ENCODE measurements at places on chromosomes 5 and 9.

DNA sequence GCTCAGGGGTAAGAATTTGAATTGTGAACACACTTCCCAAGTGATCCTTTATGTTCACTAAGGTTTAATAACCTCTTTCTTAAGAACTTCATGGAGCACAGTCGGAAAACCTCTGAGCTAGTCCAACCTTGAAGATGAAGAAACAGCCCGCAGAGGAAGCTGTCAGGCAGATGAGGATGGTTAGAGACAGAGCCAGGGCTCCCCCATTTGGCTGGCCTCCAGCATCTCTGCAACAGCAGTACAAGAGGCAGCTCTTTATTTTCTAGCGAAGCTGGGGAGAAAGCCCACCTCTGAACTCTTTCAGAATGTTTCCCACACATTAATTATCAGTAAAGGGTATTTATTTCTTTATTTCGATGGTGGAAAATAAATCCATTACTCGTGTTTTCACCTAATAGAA lies 350.8 kb downstream of the DMRT2 start:
- no peak for DNase-seq

- no peak for DNase-seq
These were observed 55.2 kb downstream of the NMUR2 start for GRCh38 chr5:152349683-152350526.

- no peak for DNase-seq
These were observed 44.7 kb upstream of the GABRP start for GRCh38 chr5:170738840-170739239.

DNA sequence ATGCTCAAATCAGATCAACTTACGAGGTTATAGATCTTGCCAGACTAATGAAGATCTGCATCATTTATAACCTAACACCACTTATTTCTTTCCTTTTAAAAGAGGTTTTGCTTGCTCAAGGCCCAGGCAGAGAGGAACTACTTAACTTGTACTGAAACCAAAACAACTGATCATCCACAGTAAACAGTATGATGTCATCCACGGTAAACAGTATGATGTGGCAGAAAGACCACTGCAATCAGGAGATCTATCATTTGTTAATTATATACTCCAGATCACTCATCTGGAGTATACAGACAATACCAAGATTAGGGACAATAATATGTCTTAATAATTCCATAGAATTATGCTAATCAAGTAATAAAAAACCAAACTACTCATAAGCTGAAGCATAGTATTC lies 116.8 kb downstream of the ADAMTS6 start:
- DNase-seq: no peak

- no peak for DNase-seq
These were observed 476.6 kb upstream of the SGCD start for GRCh38 chr5:155850370-155850769.

DNA sequence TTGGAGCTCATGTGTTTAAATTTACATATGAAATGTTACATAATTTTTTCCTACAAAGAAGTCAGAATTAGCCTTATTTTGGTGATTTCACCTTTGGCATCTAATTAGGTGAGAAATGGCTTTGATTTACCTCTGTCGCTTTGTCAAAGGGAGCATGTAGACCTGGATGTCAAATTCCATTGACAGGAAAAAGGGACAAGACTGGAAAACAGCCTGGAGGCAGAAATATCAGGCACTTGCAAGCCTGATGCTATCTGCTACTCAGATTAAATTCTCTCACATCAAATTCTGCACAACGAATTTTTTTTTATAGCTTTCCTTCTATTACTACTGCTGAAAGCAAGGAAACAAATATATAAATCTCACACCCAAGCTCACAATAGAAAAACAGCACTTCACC lies 54.1 kb upstream of the CTNND2 start:
- DNase-seq: no peak

DNA sequence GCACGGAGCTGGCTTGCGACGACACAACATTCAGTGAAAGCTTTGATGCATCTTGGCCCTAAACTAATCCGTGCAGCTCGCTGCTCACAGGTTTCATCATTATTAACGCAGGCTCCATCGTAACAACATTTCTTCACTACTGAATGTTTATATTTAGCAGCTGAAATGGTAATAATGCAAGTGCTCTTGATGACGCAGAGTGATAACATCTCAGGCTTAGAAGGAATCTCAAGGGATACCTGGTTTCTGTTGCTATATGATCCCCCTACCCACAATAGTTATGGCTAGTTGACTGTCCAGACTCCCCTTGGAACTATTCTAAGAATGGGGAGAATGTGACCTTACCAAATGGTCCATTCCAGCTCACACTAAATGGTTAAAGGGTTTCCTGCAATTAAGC lies 36.2 kb downstream of the C5 start:
- DNase-seq: no peak

- no peak for DNase-seq
These were observed 8.5 kb upstream of the PPIC start for GRCh38 chr5:123044926-123045617.

DNA sequence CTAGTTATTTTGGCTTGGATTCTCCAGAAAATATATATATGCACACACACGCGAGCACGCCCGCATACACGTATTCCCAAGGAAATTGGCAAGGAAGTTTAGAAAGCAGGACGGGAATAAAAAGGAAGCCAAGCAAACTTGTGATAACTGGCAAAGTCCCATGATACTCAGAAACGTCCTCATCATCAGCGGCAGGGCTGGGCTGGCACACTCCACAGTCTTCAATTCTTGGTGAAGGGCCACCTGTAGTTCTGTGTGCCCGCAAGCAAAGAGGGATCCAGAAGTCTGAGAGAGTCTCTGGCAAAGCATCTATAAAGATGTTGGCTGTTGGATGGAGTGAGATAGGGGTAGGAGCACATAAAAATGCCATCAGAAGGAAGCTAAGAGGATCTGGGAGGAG lies 289.3 kb upstream of the CTNND2 start:
- DNase-seq: no peak

DNA sequence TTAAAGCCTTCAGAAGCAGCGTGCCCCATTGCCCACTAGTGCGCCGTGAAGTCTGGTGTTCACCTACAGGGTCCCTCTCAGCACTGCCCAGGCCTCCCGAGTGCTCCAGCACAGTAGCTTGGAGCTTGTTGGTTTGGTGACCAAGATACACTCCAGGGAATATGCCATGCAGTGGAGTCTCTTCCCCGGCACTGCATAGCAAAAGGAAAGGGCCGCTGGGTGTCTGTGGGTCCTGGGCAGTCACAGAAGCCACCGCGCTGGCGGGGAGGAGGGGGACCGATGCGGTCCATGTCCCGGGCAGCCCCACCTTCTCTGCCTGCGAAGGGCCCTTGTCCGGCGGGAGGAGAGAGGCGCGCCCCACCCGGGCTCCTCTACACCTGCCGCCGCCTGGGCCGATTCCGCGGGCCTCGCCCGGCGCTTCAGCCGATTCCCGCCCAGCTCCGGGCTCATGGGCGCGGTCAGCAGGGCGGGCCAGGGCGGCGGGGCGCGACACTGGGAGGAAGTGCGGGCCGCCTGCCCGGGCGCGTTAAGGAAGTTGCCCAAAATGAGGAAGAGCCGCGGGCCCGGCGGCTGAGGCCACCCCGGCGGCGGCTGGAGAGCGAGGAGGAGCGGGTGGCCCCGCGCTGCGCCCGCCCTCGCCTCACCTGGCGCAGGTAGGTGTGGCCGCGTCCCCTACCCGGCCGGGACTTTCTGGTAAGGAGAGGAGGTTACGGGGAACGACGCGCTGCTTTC lies at the start of gene SYK:
SYK (plus strand) TSS at position 579 of the 732 bp plus-strand sequence. CDS start 42,080 bp downstream, outside the sequence.
- no peak for DNase-seq

DNA sequence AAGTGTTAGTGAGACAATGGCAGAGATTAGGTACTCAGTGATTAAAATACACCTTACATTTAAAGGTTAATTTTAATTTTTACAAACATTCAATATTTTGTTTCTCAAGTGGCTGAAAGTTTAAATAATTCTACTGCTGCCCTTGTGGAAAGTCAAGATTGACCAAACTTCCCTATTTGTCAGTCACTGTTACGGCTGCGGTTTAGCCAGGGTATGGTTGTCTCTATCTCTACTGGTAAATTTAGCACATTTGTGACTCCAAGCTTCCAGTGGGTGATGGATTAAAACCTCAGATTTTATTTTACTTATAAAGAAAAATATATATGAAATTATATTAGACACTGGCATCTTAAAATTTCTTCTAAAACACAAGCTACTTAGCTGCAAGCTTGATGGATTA lies 368.4 kb downstream of the CDH18 start:
- DNase-seq: no peak

- no peak for DNase-seq
These were observed 80.3 kb upstream of the SARDH start for GRCh38 chr9:133818444-133818843.

DNA sequence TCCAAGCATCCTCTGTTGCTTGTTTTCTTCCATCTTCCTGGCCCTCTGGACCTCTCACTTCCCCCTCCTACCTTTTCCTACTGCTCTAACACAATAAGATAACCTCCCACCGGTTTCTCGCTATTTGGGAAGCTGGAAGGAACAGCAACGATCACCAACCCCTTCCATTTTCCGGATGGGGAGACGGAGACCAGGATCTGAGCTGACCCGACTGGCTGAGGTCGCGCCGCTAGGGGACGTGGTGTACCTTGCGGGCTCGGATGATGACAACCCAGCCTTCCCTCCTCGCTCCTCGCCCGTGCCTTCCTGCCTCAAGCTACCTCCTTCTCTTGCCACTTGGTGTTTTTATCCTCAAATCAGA lies 1.9 kb downstream of the LPAR1 start:
- DNase-seq: no peak

DNA sequence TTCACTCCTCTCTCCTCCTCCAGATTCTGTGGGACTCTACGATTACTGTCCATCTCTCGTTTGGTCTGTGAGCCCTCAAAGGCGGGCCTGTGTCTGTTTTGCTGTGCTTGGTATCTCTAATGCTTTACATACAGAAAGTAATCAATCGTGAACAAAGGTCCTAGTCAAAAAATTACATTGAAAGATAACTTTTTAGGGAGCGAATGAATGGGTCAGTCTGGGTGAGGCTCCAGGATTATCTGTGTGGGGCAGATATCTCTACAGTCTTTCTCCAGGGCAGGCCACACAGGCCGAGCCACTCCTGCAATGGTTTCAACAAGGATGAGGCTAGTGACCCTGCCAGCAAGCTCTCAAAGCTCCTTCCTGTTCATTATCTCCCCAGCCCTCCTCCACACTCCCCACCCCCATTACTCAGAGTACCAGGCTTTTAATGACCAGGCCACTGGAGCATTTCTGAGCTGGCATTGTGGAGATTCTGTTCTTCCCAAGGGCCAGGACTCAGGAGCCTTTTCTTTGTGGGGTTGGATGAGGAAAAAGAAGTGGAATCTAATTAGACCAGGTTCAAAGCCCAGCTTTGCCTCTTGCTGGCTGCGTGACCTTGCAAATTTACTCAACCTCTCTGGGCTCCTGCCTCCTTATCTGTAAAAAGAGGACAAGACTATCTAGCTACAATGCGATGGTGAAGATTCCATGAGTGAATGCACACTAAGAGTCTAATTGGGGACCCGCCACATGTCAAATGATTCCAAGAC lies 10.2 kb downstream of the CORO2A start:
- no peak for DNase-seq

- no peak for DNase-seq
These were observed 15.8 kb upstream of the TRAF1 start for GRCh38 chr9:120942186-120943001.

DNA sequence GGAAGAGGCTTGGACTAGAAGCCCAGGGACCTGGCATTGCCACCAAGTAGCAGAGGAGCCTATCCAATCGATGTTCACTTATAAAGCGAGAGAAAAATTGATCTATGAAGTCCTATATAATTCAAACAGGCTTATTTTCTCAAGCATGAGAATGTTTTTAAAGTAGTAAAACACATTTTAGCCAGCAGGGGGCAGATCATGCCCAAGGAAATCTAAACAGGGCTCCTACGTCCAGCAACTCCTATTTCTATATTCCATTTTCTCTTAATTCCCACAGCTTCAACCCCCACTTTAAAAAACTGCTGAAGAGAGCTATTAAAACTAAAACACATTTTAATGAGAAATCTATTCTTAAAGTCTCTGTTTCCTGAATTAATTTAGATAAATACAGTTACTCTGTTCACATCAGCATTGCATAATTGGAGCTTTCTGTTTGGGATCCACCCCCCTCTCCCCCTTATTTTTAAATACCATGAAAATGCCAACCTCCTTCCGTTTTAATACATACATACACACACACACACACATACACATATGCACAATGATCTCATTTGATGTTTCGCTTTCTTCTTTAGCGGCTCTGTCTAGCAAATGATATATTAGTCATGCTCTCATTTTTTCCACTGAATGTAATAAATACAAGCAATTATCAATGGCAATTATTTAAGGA lies 144.9 kb downstream of the MYO10 start:
- no peak for DNase-seq

DNA sequence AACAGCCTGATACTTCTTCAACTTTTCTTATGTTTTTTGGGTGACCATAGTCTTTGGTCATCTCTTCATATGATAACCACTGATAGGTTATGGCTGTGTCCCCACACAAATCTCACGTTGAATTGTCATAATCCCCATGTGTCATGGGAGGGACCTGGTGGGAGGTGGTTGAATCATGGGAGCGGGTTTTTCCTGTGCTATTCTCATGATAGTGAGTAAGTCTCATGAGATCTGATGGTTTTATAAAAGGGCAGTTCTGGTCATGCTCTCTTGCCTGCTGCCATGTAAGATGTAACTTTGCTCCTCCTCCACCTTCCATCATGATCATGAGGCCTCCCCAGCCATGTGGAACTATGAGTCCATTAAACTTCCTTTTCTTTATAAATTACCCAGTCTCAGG lies 8.7 kb downstream of the RHOBTB3 start:
- DNase-seq: no peak

DNA sequence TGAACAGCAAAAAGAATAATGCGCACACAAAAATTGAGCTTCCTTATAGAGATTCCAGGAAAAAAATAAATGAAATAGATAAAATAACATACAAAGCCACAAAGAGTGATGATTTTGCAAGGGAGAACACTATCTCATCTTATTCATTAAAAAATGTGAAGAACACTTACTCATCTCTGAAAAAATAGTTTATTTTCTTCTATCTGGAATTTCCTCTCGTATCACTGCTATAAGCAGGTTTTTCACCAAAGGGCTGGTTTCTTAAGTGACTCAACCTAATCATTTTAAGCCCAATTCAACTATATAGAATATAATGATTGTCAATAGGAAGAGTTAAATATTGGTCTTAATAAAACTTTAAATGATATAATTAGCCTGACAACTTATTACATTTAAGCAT lies 504.9 kb downstream of the NR2F1-AS1 start:
- no peak for DNase-seq

- no peak for DNase-seq
These were observed 1.1 kb downstream of the CD14 start for GRCh38 chr5:140631831-140632365.
